Renal cortex interstitium (tissue), 15 donors: ENCODE measurements at places on chromosomes 7 and 10.

DNA sequence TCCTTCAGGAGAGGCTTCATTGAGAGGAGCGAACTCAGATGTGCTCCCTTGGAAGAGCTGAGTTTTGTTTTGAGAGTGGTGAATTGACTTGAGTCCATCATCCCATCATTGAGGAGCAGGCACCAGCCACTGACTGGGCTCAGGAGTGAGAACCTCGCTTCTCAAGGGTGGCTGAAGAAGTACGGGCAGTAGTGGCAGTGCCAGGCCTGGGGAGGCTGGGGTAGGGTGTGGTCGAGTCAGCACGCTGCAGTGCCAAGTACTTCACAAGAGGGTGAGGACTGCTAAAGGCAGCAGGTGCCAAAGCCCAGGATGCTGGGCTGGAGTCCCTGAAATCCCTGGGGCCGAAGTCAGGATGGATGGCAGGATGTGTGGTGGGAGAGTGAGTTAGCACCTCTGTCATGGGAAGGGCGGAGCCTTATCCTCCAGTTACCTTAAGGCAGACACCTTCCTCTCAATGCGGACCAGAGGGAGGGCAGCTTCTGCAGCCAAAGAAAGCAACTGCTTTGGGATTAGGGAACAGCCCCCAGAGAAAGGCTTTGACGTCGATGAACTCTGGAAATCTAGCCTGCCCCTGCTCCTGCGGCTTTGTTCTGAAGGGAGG lies 210.3 kb downstream of the CAMK1D start:
- no peak for DNase-seq

DNA sequence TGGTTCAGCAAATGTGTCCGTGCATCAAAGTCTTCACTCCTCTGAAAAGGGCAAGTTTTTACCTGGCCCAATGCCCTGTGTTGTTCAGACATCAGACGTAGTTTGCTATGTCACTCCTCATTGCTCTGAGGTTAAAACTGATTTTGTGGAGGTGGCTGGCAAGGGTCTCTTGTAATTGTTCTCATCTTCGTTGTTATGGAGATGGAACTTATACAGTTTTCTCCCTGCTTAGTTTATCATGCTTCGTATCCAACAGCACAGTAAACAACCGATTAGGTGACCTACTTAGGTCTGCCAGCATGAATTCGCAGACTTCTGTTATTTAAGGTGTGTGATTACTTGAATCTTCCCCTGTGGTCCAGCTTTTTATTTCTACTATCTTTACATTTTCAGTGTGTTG lies 274.1 kb upstream of the SMIM30 start:
- no peak for DNase-seq

- DNase-seq: no peak
These were observed 32.8 kb upstream of the ZNF365 start for GRCh38 chr10:62341419-62341818.

DNA sequence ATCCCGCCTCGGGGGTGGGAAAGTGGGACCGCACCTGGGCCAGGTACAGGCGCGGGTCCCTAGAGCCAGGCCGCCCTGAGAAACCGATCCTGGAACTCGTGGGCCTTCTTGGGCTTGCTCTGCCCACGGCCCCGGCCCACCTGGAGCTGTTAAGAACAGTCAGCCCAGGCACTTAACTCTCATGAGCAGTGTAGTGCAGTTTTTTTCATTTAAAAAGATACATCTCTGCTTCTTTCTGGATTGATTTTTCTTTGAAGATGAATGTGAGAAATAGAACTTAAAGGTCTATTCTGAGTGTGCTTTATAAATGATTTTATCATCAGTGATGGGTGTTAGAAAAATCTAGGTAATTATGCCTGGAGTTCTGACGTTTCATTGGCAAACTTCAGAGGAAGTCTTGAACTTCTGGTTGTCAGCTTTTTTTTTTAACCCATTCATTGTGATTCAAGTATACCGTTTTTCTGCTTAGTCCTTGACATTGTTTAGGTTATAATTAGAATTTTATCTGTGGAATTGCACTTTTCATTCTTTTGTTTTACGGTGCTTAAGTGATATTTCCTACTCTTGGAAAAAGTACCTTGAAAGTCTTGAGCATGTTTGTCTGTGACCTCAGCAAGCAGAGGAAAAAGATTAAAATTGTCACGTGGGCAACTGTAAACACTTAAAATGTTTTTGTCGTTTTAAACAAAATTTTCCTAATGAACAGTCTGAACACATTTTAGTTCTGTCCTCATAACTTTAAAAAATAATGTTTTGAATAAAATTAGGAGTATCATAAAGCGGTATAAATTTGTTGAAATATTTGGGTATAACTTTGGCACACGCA lies 906 bp downstream of the CDK1 start:
- DNase-seq: peak; percentile 9

GRCh38 chr7:131103997-131104396 lies 223.7 kb upstream of the MKLN1 start:
- no peak for DNase-seq

DNA sequence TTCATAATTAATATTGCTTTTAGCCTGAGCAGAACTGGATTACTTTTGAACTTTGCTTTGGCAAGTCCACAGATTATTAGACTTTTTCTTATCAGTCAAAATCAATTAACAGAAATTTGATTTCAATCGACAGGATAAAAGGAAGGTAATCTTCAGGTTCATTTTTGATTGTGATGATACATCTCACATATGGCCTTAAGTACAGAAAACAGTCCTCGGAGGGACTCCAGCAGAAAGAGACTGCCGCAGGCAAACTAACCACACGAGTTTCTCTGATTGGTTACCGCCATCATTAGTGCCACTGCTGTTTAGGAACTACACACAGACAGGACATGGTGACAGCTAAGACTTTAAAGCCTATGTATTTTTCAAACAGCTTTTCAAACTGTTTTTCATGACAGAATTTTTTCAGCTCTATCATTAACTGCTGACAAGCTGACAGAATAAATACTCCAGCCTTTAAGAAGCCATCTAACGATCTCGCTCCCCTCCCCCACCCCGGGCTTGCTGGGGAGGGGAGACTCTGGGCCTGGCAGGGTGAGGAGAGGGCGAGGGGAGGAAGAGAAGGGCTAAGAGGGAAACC lies 668.2 kb downstream of the KCNMA1 start:
- DNase-seq: no peak

- no peak for DNase-seq
These were observed 24.5 kb downstream of the TMEM270 start for GRCh38 chr7:73885433-73885974.

DNA sequence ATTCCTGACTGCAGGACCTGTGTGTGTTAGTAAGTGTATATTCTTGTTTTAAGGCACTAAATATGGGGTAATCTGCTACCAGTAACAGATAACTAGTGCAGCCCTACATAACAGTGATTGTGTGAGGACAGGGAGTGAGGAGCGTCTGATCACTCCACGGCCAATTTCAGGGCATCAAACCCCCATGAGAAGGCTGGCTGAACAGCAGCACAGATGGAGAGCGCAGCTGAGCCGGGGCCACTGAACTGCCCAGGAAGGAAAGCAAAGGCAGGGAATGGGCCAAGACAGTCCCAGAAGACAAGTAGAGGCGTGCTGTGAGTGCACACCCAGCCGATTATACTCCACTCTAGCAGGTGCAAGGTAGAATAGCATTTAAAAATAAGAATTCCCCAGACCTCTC lies 157.1 kb upstream of the CHST15 start:
- DNase-seq: no peak

GRCh38 chr7:95342642-95343307 lies 18.4 kb upstream of the PON1 start:
- DNase-seq: no peak

DNA sequence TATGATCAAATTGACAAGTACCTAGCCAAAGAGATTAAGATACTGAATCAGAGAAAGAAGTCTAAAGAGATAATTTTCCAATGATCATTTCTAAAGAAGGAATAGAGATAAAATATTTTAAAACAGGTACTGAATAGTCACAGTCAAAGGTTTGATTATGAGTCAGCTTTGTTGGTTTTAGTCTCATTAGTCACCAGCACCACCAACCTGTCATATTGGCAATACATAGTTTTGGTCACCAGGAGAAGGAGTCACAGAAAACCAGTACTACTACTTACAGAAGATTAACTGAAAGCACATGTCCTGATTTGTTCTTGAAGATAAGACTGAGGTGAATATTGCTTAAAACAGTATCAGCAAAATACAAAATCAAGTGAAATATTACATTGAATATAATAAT lies 34.6 kb downstream of the ZEB1 start:
- no peak for DNase-seq

- DNase-seq: no peak
These were observed 9.0 kb upstream of the ADCYAP1R1 start for GRCh38 chr7:31043051-31043471.

DNA sequence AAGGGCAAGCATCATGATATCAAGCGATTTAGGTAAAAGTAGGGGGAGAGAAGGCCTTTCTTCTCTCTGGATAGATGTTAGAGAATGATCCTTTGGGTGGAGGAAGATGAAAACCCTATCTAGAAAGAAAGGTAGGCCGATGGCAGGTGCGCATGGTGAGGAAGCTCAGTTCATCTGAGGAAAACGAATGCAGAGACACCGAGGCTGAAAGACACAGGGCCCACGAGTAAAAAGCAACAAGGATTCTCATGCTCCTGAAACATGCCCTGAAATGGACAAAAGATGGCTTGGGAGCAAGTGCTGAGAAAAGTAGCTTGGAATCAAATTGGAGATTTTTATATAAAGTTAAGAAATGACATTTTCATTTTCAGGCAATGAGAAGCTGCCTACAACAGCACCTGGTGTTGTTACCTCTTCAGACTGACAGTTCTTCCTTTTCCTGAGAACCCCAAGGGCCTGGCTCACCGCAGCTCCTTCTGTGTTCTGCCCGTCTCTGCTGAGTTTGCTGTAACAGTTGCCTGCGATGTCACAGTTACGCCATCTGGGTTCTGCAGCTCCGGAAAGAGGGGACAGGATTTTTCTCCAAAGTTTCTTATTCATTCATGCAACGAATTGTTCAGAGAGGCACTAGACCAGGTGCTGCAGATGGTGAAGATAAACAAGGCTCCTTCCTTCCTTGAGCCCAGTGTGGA lies 402.0 kb upstream of the KLF6 start:
- DNase-seq: no peak

- no peak for DNase-seq
These were observed 3.3 kb upstream of the CDCA7L start for GRCh38 chr7:21948887-21949540.

DNA sequence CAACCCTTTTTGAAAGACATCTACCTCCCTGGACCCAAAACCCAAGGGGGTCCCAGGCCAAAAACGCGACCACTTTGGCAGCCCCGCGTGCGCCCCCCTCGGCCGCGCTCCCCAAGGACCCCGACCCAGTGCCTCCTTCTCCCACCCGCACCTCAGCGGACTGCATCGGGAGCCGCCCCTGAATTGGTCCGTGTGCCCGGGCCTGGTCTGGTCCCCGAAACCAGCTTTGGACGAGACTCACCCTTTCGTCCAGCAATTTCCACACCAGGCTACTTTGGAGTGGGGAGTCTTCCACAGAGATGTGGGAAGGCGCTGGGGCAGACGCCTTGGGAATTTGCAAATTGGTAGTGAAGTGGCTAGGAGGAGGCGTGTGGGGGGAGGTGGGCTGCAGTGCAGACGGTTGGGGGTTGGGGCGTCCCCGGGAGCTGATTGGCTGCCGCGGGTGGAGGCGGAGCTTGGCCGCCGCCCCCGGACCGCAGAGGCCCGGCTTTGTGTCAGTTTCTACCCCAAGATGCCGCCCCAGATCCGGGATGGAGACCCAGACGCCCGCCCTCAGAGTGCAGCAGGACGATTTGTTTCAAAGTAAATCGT lies 16.9 kb downstream of the TCAF1 start:
- peak; percentile 83 for DNase-seq

DNA sequence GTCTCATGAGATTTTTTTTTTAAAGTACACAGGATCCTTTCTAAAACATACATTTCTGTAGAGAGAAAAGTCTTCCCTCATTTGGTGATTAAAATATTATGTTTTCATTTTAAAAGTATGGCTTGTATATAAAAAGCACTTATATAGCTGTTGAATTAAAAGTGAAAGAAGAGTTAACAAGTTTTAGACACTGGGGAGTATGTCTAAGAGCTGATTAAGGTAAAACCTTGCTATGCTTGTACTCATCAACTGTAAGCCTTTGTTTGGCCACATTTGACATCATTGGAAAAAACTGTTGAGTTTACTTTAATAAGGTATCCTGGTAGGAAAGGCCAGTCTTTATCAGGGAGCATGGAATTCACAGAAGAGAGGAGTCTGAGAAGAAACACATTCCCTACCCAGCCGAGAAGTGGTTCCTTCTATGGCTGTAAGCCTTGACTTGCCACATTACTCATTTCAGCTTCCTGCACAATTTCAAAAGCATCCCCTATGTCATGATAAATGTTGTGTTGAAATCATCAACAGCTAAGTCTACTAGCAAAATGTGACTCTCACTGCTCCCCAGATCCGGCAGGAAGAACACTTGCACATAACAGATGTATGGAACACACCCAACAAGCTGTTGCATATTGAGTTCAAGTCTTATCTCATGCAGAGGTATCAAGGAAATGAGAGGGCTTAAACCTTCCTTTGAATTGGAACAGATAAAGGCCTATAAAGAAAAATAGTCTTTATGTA lies 171.8 kb upstream of the CDK1 start:
- no peak for DNase-seq

GRCh38 chr10:77442699-77443189 lies 194.9 kb downstream of the KCNMA1 start:
- DNase-seq: no peak

DNA sequence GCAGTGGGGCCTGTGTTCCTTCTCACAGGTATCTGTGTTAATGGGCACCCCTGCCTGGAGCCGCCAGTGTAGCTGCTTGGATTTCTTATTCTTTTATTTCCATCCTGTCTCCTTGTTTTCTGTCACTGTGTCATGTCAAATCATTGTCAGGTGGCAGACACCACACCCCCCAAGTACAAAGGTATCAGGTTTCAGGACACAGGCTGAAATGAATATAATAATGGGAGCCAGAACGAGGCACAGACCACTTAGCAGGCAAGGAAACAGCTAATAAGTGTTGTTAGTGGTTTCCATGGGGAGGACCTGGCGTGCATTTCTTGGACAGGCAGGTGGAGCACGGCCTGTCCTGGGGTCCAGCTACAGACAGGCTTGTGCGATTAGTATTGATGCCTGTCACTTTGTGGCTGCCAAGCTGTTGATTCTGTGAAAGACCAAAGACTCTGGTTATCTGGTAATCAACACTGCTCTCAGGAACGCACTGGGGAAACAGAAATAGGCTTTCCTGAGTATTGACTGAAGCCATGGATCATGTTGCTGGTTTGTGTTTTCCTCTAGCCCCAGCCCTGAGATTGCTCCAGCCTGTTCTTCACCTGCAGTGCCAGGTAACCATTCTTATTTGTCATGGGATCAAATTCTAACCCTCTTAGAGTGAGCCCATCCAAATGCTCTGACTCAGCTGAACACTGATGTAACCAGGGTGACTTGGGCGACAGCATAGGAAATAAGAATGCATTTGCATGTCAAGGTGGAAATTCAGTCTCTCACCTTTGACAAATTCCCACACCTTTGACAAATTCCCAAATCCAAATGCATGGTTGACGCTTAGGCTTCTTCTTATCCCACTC lies 1002.0 kb downstream of the LRMDA start:
- DNase-seq: no peak

- no peak for DNase-seq
These were observed 24.6 kb upstream of the TMEM213 start for GRCh38 chr7:138773176-138773575.
